ENCODE measurements at places on chromosomes 2 and 18. TPM values are rescaled to one million over a fixed set of nuclear protein-coding genes. Genes with fewer than 3 reads are reported as not detected.

DNA sequence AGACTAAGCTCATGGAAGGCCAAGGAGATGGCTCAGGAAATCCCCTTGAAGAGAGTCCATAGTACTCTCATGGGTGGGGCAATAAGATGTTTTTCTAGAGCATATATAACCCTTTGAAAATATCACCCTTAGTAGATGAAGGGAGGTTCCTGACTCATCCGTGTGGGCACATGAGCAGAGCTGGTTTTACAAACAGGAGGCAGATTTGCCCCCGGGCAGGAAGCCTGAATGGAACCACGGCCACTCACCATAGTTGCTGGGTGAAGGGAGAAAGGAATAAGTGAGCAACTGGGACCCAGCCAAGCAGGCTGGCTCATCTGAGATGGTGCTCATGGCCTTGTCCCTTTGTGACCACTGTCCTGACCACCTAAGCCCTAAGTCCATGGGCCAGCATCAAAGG is 29.0 kb upstream of the MAPRE3 start:
- no peak for DNase-seq

- DNase-seq: no peak
These were observed 187.8 kb upstream of the SIX3 start for GRCh38 chr2:44753552-44754285.

- no peak for DNase-seq
These were observed 125.3 kb upstream of the KLF7 start for GRCh38 chr2:207290833-207291624.

The IL36RN gene
- total RNA-seq: not detected

DNA sequence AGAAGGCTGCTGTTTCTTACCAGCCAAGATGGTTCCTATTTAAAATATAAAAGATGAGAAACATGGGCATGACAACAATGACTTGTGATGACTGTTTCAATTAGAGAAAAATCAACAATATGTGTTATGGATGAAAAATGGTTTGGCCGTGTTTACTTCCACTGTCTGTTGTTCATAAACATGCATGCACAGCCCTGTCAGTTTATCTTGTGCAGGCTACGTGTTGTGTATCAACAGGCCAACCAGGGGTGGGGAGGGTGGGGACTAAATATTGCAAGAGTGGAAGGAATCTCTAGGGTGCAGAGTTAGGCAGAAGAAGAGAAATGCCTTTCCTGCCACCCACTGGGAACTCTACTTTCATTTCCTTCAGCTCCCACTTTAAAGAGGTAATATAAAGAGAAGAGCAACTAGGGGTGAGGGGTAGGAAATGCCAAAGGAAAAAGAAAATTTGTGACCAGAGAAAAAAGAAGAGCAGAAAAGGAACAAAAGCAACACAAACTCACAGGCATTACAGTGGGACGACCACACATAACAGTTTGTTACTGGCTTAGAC is 116.8 kb upstream of the MEIS1 start:
- DNase-seq: no peak

DNA sequence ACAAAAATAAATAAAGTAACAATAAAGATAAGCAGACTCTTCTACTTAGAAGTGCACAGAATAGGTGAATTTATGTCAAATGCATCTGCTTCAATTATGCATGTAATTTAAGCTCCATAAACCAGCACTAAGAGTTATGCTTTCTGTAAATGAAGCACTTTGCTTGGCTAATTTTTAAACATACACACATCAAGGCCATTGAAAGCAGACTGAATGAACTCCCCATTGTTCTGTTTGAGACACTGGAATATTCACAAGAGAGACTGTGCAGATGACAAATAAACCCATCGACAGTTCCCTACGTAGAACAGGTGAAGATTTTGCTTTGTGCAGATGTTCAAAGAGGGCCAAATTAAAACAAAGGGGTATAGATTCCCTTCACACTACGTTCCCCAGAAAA is 133.4 kb downstream of the PID1 start:
- no peak for DNase-seq

DNA sequence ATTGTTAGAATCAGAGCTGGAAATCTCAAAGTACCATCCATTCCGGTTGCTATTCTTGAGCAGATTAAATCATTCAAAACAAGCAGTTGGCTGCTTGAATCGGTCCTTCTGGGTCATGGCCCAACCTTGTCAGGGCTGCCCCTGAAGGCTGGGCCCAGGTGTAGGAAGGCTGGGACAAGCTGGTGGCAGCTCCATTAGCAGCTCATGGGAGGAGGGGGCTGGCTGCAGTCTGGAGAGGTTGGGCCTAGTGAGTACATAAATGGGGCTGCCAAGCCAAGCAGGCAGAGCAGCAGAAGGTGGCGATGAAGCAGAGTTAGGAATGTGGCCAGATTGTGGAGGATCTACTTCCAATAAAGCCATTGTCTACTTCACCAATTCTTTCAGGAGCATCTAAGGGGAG is 81.4 kb downstream of the ADCYAP1 start:
- DNase-seq: no peak

DNA sequence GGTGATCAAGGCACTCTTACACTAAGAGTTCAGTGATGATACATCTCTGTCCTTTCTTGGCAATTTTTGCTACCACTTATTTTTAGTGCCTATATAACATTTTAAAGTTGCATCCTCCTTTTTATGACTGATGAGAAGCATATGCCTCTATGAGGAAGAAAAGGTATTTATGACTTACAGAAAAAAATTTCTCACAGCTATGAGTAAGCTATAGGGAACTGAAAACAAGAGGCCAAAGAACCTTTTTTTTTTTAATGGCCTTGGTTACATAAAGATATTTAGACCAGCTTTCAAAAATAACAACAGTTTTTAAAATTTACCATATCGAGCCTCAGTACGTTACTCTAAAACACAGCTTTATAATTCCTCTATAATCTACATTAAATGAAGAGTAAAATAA is 21.3 kb downstream of the MBD5 start:
- DNase-seq: no peak

- no peak for DNase-seq
These were observed 30.9 kb downstream of the EPHA4 start for GRCh38 chr2:221541131-221541735.

- DNase-seq: no peak
These were observed 66.9 kb downstream of the HS1BP3 start for GRCh38 chr2:20584045-20584398.

The SEPTIN2 gene
- total RNA-seq: 403 TPM

GRCh38 chr2:64524604-64525316 is 632 bp downstream of the AFTPH start:
- DNase-seq: no peak

The GAL3ST2 gene
- total RNA-seq: not detected

GRCh38 chr2:157625296-157625695 is 3.4 kb downstream of the ACVR1C start:
- no peak for DNase-seq

DNA sequence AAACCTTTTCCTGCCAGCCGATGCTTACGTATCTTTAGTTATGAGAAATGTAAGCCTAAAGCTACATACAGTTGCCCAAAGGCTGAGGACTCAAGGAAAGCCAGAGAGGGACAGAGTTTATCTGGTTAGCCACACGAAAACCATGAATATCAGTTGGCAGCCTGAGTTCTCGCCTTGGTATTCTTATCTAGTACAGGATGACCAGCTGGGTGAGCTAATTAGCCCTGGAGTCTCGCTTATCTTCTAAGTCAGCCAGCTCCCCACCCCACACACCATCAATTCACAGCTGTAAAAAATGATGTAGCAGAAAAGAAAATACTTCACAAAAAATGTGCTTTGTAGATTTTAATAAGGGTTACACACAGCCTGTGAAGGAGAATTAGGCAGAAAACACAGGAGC is 617.5 kb upstream of the SOX11 start:
- no peak for DNase-seq

The NDC80 gene
- total RNA-seq: 0.29 TPM

The UCN gene
- 1.0 TPM for total RNA-seq

GRCh38 chr2:237556773-237557632 is 9.4 kb upstream of the PRLH start:
- no peak for DNase-seq

DNA sequence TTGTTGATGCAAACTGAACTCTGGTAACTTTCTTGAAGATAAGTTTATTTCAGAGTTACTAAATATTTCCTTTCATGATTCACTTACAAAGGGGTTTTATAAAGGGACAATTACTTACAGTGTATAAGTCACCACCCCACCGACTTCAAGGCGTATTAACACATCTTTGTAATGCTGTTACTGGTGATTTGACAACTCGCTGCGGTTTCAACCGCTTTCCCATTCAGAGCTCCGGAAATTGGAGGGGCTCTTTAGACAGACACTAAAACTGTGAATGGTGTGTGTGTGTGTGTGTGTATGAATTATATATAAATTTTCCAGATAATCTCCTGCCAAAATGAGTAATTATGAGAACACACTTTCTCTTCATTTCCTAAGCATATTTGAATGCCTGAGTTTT is 4.9 kb downstream of the TM4SF20 start:
- no peak for DNase-seq

DNA sequence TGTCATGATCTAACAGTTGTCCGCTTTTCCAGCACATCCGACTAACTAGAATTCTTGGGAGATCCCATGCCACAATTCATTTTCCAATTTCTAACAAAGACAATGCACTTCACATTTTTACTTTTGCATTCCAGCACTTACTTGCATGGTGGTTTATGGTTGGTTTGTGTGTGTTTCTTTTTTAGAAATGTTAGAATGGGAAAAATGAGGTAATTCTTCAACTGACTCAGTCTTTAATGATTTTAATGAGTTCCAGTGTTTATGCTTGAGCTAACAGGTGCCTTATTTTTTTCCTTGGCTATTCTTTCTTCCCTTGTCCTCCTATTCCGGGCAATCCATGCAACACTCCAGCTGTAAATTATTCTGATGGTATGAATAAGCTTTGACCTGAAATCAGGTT is 46.4 kb downstream of the SLC8A1 start:
- no peak for DNase-seq

The GAREM2 gene
- total RNA-seq: 6.8 TPM

DNA sequence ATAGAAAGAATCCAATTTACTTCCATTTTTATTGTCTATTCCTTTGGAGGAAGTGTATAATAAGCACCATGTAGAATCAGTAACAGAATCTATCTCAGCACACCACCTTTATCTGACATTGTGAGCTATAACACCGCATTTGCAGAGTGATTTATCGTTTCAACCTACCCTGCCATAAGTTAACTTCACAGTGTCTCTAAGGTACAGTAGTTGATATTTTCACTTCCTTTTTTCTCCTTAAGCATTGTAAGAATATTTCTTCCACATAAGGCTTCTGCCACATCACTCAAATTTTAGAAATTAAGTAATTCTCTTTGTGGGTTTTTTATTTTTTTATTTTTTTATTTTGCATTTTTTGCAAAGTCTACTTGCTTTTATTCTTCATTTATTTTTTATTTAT is 107.1 kb downstream of the TMX3 start:
- no peak for DNase-seq

The PIGN gene
- total RNA-seq: 23.2 TPM

GRCh38 chr2:185384822-185385560 is 353.6 kb upstream of the FSIP2 start:
- no peak for DNase-seq

The TWIST2 gene
- total RNA-seq: 73.9 TPM

DNA sequence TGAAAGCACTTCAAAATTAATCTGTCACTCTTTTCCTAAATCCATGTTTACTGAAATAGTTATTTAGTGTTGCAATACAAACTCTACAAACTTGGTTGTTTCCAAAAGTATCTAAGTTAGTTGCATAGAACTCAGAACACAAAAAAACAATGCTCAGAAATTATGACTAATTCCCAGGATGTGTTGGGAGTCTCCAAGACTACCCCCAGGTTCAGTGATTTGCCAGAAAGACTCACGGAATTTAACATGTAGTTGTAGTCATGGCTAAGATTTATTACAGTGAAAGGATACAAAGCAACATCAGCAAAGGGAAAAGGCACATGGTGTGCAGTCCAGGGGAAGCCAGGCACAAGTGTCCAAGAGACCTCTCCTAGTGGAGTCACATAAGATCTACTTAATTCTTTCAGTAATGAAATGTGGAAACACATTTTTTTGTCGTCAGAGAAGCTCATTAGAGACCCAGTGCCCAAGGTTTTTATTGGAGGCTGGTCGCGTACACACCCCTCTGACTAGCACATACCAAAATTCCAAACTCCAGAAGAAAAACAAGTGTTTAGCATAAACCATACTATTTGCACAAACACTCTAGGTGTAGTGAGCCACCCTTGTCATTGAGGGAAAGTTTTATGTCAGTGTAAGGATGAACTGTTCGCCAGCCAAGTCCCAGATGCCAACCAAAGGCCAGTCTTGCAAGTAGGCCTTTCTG is 43.3 kb upstream of the CYP20A1 start:
- DNase-seq: no peak

DNA sequence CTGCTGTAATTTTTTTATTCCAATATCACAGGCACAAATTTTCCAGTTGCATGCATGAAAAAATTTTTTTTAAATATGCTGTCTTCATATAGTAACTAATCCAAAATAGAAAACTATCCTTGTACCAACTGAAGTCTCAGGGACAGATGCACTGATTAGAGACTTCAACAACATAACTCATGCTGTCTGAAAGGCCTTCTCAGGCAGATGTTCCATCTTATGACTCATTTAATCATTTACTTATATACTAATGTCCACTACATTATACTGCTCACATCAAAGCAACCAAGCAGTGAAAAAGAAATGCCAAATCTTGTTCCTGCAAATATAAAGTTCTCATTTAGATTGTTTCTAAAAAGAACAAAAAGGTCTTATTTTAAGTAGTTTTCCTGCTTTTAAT is 53.1 kb downstream of the OLA1 start:
- DNase-seq: no peak

DNA sequence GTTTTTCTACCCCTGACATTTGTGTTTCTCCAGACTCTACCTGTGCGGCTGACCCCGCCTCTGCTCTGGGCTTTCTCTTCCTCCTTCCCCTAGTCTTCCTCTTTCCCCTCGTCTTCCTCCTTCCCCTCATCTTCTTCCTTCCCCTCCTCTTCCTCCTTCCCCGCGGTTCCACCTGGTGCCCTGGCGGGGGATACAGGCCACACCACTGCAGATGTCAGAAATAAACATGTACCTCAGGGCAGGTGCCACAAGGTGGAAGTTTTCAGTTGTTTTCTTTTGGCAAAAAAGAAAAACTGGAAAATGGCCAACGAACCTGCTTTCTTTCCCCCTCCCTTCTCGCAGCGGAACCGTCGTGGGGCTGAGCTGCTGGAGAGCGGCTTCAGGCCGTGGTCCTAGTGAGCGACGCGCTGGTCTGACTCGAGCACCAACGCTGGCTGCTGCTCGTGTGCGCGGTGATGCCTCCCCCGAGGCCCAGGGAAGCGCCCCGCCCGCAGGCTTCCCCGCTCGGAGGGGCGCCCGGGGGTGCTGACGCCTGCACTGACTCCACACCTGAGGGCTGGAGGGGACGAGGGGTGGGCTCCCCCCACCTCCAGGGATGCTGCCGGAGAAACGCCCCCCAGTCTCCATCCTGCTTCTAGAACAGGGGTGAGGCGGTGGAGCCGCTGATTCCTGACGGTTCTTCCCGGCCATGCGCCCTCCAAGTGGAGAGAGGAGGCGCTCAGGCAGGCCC is 83.7 kb upstream of the ZNF516 start:
- no peak for DNase-seq

DNA sequence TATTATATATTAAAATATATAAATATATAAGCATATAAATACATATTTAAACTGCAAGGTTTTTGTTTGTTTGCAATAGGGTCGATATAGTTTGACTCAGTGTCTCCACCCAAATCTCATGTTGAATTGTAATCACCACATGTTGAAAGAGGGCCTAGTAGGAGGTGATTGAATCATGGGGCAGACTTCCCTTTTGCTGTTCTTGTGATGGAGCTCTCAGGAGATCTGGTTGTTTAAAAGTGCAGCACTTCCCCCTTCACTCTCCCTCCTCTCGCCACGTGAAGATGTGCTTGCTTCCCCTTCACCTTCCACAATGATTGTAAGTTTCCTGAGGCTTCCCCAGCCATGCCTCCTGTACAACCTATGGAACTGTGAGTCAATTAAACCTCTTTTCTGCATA is 2137.3 kb upstream of the CELF4 start:
- DNase-seq: no peak
